Activated T-helper 17 cell treated with anti-CD3 and anti-CD28 coated beads, Interleukin-2, amount 50 U/mL, for 72 hours (primary cell): ENCODE measurements at places on chromosomes 5 and 9.

- no peak for ATAC-seq
Observed at GRCh38 chr5:135439231-135440205, 7.6 kb downstream of the DCANP1 start.

DNA sequence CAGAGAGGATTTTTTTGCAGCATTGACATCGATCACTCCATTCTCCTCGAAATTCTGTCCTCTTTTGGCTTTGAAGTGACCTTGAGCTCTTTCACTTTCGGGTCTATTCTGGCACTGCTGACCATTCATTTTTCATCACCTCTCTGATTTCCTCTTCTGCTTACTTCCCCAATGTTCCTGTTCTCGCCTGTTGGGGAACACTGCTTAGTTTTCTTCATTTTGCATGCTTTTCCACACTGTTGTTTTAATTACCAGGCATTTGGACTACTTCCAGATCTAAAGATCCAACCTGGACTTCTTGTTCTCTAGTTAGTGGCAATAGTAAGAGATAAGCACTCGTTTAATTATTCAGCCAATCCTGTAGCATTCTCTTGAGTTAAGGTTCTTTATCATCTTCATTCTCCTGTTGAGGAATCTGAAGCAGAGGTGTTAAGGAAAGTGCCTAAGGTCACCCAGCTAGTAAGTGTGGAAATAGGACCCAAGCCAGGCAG, 53.4 kb downstream of the MAN2A1 start:
- ATAC-seq: no peak

DNA sequence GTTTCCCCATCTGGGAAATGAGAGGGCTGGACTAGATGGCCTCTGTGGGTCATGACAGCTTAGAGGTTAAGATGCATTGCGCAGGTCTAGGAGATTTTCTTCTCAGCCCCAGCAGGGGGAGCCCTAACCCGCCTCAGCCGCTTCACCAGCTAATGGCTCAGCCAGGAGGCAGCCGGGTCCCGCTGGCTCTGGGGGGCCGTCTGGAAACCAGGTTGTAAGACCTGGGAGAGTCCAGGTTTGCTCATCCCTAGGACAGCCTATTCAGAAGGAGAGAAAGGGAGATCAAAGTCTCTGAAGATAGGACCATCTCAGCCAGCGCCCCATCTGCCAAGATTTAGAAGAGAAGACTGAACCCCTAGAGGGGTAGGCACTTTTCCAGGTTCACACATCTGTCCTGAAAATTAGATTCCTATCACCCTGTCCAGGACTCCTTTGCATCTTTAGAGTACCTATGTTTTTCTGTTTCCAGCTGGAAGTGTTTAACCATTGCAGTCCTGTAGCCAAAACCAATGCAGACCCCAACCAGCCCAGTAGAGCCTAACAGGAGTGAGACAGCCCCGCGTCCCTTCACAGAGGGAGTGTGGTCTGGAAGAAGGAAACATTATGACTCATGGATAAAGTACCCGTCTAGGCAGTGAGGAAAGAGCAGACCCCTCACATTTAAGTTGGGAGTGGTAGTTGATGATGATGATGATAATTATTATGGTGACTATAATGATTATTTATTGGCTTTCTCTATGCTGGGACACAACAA, 27.5 kb downstream of the SPARC start:
- peak; percentile 94 for ATAC-seq

DNA sequence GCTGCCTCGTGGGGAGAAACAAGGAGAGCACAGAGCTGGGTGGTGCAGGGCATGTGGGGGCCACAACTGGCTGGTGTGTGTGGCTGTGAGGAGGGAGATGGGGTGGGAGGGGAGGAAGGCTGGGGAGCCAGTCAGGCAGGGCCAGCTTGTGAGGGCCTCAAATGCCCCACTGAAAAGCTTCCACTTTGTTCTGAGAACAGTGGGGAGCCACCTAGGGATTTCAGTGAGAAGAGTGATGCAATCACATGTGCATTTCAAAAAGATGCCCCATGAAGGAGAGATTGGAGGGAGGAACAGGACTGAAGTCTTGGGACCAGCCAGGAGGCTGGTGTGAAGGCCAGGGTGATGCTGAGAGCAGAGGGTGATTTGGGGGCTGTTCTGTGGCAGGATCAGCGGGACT, 1.3 kb downstream of the OR13J1 start:
- ATAC-seq: no peak

- no peak for ATAC-seq
Observed at GRCh38 chr5:66538531-66538930, 57.7 kb upstream of the MAST4 start.

DNA sequence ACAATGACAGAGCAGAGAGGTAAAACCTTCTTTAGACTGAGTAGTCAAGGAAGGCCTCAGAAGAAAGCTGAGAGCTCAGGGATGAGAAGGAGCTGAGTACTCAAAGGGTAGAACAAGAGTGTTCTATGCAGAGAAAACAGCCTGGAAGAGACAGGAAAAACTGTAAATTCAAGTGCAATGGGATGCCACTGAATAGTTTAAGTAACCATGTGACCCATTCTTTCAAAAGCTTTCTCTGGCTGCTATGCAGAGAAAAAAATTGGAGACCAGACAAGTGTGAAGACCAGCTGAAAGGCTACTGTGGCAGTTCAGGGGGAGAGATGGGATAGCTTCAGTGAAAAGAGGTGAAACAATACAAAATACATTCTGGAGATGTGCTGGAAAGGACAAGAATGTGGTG, 61.3 kb upstream of the RNF38 start:
- no peak for ATAC-seq

DNA sequence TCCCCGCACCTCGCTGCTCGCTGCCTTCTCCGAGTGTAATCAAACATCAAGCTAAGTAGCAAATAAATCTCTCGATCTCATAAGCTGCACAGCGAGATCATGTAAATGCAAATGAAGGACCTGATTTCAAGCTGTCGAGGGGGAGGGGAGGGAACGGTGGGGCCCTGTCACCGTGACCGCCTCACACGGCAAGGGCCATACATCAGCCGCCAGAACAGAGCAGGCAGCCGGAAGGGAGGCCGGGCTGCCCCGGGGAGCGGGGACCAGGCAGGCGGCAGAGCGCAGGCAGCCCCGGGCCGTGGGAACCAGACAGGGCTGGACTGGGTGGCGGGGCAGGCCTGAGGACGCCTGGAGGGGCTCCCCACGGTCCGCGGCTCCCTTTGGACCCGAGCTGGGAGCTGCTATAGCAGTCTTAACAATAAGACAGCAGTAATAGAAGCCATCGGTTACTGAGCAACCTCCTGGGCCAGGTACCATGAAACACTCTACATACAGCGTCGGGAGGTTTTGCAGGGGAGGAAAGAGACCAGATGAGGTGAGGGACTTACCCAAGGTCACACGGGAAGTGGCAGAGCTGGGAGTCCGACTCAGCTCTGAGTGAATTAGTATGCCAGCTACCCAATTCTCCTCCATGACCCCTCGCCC, 76.8 kb downstream of the CFAP77 start:
- ATAC-seq: peak; percentile 97

DNA sequence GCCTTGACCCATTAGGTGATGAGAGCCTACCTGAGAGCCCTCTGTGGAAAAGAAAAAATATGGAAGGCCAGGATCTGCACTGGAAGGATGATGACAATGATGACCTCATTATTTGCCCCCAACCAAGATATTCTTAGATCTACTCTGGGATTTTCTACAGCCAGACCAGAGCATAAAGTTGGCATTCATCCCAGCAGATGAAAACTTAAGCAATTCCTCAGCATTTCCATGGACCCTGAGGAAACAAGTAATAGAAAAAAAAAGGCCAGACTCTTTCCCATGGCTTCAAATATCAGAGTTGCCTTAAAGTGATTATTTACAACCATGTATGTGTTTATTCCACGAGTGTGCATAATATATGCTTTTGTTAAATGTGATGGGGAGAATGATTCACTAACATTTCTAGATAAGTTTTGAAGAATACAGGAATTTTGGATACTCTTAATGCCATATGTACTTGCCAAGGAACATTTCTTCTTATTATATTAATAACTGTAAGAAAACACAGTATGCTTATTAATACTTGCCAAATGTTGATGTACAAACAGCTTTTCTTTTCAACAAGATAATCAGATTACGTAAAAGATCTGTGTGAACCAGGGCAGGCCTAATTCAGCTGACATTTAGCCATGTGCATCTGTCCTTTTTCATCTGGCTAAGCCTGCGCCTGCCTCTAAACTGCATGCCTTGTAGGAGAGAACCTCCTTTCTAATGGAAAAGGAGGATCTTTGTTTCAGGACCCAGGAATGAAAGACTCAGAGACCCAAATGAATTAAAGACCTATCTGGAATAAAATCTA, 94.8 kb downstream of the ARRDC3 start:
- no peak for ATAC-seq

DNA sequence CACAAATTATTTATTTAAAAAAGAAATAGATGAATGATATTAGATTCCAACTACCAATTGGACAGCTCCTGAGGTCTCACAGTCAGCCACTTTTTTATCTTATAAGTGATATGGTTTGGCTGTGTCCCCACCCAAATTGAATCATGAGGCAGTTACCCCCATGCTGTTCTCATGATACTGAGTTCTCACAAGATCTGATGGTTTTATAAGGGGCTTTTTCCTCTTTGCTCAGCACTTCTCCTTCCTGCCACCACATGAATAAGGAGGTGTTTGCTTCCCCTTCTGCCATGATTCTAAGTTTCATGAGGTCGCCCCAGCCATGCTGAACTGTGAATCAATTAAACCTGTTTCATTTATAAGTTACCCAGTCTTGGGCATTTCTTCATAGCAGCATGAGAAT, 12.9 kb downstream of the NLN start:
- no peak for ATAC-seq

DNA sequence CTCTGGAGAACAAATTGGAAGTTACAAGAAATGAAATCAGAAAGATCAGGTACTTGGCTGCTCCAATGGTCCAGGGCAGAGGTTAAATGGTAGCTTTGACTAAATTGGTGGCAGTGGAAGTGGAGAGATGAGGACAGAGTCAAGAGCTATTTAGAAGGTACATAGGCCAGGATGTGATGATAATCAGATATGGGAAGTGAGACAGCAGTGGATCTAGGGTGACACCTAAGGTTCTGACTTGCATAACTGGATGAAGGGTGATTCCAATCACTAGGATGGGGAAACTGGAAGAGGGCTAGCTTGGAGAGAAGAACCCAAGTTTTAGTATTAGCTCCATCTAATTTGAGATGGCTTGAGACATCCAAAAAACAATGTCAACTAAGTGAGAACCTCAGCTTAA, 24.0 kb upstream of the NDUFB6 start:
- ATAC-seq: no peak

DNA sequence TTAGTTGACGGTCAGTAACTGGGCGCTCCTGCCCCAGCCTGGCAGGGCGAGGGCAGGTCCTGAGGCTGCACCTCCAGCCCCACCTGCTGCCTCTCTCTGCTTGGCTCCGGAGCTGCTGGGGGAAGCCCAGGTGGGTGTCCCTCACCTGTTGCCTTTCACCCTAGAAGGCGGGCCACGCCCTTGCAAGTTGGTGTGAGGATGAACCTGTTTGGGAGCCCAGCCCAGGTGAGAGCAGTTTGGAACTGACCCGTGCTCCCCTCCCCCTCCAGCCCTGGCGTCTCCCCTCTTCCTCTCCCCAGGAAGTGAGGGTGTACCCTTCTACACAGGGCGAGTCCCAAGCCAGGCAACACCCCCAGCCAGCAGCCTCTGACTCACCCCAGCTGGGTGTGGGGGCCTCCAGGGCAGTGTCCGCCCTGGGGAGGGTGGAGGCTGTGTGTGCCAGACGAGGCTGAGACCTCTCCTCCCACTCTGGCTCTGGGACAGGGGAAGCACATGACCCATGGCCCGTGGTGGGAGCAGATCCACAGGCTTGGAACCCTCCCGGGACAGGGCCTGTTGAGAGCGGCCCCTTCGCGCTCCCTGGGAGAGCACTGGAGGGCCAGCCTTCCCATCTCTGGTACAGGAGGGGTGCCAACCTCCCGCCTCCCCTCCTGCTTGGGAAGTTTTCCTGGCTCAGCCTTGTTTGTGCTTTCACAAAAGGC, 10.4 kb downstream of the LRRC8A start:
- peak; percentile 34 for ATAC-seq

GRCh38 chr9:7201196-7201595, 443.4 kb downstream of the KDM4C start:
- ATAC-seq: no peak

DNA sequence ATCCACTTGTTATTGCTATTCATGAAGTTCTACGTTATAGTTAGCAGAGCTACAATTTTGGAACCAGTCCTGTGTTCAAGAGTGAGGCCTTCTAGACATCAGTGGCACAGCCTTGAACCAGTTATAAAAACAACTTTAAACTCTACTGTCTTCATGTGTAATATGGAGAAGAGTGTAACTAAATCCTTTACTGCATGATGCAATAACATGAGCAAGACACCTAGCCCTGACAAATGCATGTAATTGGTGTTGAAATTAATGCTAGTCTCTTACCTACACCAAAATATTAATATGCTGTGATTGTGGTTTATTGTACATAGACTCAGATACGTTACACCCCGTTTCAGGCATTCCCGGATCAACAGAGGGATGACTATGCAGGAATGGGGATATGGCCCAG, 654.6 kb downstream of the IRX1 start:
- no peak for ATAC-seq

- ATAC-seq: no peak
Observed at GRCh38 chr5:142549834-142550233, 136.1 kb downstream of the FGF1 start.

DNA sequence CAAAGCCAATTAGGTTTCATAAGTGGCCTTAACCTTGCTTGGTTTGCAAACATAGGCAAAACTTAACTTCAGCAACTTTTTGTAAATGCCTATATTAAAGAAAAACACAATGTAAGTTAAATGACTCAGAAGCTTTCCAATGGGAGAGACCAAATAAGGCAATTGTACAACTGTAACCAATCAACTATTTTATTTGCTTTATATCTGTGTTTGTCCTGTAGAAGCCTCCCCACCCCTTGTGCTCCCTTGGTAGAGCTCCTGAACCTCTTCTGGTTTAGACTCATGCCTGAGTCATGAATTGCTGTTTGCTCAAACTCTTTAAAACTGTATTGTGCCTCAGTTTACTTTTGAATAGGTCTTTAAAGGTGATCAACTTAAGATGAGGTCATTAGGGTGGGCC, 3.0 kb upstream of the C1QTNF3 start:
- no peak for ATAC-seq
